ENCODE measurements at places on chromosomes 6 and 20.

GRCh38 chr20:57457243-57458095, 66.3 kb downstream of the RBM38 start:
- DNase-seq: no peak

DNA sequence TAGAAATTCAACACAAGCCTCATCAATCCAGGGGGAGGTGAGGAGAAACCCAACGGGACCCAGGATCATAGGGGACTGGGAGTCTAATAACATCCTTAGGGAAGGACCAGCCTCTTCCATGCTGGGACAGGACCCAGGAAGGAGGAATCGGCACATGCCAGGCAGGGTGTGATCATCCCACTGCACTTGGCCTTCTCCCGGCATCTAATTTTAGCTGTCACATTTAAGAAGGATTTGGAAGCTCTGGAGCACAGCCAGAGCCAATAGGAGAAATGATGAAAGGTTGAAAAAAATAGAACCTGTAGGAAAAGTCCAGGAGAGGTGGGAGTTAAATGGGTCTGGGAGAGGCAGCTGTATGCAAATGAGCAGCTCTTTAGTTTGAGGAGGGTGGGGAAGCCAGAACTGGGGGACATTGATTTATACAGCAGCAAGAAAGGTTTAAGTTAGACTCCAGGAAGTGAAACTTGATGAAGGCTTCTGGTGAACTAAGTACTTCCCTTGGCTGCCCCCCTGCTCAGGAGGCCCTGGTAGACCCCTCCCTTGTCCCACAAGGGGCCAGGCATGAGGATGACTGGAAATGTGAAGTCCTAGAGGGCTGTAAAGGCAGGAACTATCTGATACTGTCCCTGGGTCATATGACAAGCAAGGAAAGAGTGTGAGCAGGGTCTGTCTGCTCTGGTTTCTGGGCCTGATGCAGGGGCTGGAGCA, 260.3 kb downstream of the LRFN2 start:
- peak; percentile 15 for DNase-seq

- DNase-seq: no peak
Observed at GRCh38 chr6:164086076-164086887, 671.8 kb downstream of the QKI start.

DNA sequence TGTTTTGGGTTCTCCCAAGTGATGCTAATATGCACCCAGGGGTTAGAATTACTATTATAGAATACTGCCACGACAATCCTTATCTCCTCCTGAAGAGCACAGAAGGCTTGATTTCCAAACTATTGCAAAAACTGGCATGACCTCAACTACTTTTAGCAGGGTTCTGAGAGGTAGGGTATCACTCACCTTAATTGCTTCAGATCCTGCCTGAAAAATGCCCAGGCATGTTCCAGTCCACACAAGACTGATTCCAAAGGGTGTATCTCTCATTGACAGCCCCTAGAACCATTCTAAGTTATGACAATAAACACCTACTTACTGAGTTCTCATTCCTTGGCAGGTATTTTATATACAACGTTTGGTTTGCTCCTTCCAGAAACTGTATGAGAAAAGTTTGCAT, 5.0 kb upstream of the DSE start:
- no peak for DNase-seq

DNA sequence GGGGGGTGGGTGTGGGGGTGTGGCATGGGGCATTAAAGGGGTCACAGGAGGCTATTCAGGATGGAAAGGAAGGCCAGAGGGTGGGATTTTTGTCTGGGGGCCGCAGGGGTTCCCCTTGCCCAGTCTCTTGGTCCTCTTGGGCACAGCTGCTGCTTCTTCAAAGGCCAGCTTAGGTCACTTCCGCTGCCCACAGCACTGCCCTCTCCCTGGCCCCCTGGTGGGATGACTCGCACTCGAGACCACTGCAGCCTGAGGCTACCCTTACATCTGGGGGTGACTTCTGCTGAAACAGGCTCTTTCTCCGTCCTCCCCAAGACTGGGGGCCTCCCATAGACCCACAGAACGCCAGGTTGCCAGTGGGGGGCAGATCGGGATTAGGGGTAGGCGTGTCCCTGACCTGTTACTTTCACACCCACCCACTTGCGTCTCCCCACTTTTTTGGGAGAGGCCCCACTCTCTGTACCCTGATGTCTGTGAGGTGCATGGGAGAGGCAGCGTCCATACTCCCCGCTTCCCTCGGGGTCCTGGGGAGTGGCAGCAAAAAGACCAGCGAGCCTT, 1.3 kb downstream of the LKAAEAR1 start:
- peak; percentile 60 for DNase-seq

- DNase-seq: no peak
Observed at GRCh38 chr6:36721369-36722140, 23.9 kb downstream of the RAB44 start.

DNA sequence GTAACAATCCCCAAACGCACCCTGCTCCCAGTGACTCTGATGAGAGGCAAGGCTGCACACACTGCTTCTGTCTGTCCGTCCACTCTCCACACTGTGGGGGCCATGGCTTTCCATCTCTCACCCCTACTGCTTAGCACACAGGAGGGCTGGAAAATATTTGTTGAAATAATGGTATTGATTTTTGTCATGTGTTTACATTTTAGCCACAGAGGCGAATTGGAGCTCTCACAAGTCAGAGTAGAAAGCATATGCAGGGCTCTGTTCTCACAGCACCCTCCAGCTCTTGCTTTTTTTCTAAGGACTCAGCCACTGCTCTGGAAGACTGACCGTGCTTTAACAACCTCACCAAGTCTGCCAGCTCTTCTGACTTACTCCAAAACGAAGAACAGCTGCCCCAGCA, 273.8 kb downstream of the GMDS start:
- DNase-seq: no peak

GRCh38 chr6:159788276-159788675, 1.1 kb downstream of the TCP1 start:
- no peak for DNase-seq

GRCh38 chr20:15924556-15924955, 648.7 kb downstream of the KIF16B start:
- no peak for DNase-seq

- DNase-seq: no peak
Observed at GRCh38 chr20:61185181-61185580, 66.9 kb upstream of the CDH4 start.

- DNase-seq: no peak
Observed at GRCh38 chr6:153698001-153698400, 341.0 kb upstream of the OPRM1 start.

DNA sequence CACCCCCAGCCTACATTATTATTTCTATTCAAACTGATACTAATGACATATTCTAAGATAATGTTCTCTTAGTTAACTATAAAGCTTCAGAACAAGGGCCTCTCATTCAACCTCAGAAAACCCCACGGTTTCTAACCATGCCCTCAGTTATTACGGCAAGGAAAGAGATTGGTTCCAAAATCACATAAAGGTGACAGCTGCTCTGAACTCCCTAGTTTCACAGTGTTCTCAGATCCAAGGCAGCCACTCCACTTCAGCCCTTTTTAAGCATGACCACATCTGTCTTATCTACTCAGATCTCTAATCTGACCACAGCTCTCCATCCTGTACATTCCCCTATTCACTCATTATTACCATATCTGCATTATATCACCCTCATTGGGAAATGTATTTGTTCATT, 98.8 kb upstream of the CEP85L start:
- DNase-seq: no peak

DNA sequence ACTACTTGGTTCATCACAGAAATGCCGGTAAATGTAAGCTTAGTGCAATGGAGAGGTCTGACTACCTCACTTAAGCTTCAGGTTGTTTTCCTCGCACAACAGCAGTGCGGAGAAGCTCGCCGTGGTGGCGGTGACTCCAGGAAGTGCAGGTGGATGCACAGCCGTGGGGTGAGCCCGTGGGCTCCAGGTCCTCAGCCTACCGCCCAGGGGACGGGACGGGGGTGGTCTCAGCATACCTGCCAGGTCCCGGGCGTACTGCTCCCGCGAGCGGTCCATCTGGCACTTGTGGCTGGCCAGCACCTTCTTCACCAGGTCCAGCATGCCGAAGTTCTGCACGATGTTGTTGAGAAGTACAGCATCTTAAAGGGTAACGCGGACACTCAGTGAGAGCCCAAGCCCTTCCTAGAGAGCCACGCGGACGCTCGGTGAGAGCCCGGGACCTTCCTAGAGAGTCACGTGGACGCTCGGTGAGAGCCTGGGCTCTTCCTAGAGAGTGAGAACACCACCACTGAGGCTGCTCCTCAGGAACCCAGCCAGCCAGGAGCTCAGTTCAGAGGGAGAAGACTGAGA, 17.8 kb upstream of the HELZ2 start:
- DNase-seq: no peak

- DNase-seq: peak; percentile 26
Observed at GRCh38 chr20:63461104-63461763, 11.2 kb downstream of the KCNQ2 start.

- DNase-seq: no peak
Observed at GRCh38 chr20:13389115-13389514, 168.0 kb downstream of the ISM1 start.

GRCh38 chr6:140872885-140873284, 1259.8 kb upstream of the GJE1 start:
- DNase-seq: no peak

DNA sequence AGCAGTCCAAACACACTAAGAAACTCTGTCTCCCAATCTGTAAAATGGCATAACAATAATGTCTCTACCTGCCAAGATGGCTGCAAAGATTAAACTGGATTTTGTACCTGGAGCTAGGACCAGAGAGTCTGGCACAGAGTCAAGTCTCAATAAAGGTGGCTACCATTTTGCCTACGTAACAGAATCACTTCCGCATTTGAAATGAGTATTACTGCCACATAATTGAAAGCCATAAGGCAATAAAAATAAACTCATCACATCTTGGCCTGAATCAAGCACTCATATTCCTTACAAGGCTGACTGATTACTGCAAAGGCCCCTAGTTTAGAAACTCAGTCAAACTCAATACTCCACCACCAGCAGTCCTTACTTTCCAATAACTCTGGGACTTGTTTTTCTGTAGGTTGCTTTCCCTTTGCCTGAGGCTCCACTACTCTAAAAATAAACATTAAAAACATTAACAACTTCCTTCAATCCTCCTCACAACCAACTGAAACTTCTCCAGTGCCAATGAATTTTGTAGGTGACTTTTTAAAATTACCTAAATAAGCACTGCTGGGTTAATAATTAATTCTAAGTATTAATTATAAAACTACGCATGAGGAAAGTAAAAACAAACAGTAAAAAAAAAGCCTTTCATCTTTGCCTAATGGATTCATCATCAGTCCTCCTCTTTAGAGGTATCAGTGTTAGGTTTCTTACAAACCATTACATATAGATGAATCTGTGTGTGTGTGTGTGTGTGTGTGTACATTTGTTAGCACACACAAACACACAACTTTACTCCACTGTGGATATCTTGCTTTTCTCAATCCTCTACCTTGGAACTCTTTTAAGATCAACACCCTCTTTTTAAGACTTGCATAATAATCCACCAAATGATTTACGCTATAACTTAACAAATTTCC, 3.7 kb downstream of the KIF16B start:
- peak; percentile 21 for DNase-seq

Measured in suppressor macrophage treated with lipopolysaccharide for 1 hour (primary cell).